ENCODE measurements at places on chromosomes 1 and 21.
A peak's percentile ranks its signal among the peaks of the same experiment; 100 is the strongest.

DNA sequence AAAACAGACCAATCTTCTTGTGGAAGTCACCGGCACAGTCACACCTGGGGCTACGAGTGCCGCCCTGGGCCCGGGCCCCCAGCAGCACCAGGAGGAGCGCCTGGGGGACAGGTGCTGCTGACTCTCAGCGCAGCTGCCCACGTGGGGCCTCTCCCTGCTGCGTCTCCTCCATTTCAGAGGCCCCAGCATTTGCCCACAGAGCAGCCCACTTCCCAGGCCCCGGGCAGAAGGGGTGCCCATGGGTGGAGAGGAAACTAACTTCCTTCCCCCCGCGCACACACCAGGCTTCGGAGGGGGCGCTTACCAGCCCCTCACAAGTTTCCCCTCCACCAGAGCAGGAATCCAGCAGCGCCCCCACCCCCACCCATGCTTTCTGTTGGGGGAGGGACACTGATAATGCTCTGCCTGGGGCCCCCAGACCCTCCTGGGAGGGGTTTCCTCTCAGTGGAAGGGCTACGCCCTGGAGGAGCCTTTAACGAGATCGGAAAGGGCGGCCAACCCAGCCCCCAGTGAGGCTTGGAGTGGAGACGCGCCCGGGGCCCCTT is 440 bp downstream of the TNFRSF25 start:
- DNase-seq: no peak

- no peak for DNase-seq
These were observed 29.1 kb upstream of the CAPZB start for GRCh38 chr1:19514391-19514831.

DNA sequence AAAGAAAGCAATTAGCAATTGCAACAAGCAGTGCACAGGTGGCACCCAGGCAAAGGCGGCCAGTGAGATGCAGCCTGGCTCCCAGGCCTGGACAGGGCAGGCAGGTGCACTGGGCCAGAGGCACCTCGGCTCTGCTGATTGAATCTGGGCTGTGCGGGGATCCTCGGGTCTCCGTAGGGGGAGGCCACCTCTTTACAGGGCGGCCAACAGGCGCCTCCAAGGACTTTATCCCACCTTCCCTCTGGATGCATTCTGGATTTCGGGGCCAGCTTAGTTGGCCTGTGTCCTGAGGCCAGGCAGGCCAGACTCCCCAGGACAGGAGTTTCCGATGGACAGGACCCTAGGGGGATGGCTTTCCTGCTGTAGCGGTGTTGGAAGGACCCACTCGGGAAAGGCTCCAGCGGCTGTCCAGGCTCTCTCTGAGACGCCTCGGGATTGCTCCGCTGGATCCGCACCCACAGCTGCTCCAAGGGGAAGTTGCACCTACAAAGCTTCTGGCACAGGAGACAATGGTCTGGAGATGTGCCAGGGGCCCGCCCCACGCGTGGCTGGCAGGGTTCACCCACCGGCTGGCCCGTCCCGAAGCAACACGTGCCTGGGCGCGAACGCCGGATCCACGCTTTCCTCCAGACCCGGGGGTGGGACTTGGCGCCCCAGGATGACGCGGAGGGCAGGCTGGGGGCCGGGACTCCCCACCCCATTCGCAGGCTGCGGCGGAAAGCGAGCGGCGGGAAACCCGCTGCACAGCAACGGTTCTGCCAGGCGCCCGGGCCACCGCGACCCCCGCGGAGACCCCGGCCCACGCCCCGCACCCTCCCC is 810 bp downstream of the SLC19A1 start:
- peak; percentile 87 for DNase-seq

- peak; percentile 75 for DNase-seq
These were observed 5.1 kb upstream of the CAPN8 start for GRCh38 chr1:223670458-223671159.

DNA sequence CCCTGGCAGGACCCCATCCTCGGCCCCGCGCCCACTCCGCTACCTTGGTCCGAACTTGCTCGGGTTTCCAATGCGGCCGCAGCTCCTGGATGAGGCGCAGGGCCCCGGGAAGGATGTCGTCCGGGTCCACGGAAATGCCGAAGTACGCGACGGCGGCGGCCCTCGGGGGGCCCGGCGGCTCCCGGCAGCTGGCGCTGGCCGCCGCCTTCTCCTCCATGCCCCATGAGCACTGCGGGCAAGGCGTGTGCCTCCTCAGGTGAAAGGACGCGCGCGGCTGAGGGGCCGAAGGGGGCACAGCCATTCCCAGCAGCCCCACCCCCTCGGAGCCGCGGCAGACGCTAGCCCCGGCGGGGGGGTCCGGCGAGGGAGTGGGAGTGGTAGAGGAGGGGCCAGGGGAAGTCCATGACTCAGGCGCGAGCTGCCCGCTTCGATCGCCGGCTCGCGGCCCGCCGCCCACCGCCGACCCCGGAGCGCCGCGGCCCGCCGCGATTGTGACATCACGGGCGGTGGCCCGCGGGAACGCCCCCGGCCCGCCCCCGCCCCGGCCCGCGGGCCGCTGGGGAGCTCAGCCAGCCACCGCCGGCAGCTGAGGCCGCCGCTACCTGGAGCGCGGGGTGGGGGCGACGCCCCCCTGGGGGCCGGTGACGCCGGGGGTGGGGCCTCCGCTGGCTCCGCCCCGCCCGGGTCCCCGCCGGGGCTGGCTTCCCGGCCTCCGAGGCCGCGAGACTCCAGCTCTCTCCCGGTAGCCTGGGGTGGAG is at the start of gene ETNK2:
TSS of gene ETNK2 (minus strand) at position 493 of the 758 bp plus-strand sequence. CDS start at position 301, 192 bp downstream.
- DNase-seq: peak; percentile 95

DNA sequence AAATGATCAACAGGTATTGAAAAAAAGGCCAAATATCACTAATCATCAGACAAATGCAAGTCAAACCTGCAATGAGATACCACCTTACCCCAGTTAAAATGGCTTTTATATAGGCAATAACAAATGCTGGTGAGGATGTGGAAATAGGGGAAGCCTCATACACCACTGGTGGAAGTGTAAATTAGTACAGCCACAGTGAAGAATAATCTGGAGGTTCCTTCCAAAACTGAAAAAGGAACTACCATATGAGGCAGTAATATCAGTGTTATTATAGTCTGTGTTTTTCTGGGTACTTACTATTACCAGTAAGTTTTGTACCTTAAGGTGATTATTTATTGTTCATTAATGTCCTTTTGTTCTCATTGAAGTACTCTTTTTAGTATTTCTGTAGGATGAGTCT is 201.3 kb downstream of the MRPL39 start:
- DNase-seq: no peak

- DNase-seq: no peak
These were observed 4.6 kb downstream of the PEAR1 start for GRCh38 chr1:156898161-156898566.

DNA sequence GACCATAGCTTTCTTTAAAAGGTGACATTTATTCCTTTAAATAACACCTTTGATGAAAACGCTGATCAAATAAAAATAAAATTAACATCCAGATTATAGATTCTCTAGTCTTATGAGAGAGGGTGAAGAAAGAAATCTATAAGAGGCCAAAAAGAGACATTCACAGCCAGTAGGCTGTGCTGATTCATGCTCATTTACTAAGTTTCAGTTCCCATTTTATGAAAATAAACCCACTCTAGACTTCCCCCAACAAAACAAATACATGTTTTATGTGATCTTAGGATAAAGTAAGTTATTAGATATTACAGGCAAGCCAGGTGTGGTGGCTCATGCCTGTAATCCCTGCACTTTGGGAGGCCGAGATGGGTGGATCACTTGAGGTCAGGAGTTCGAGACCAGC is 21.1 kb downstream of the ESRRG start:
- DNase-seq: no peak

- DNase-seq: no peak
These were observed 101.2 kb downstream of the NFIA start for GRCh38 chr1:61183471-61184039.

DNA sequence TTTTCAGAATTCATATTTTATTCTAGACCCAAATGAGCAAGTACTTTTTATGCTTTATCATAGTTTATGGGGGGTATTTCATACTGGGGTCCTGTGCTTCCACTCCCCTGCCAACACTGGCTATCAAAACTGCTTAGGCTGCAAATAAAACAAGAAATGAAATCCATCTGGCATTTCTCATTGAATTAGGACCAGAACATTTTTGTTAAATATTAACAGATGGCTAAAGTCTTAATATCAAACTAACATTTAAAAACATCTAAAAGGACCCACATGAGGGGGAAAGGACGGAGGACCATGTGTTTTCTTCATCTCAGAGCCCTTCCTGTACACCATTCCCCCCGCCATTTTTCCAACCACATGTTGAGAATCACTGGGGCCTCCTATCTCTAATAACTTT is 167.5 kb upstream of the C1orf105 start:
- no peak for DNase-seq

DNA sequence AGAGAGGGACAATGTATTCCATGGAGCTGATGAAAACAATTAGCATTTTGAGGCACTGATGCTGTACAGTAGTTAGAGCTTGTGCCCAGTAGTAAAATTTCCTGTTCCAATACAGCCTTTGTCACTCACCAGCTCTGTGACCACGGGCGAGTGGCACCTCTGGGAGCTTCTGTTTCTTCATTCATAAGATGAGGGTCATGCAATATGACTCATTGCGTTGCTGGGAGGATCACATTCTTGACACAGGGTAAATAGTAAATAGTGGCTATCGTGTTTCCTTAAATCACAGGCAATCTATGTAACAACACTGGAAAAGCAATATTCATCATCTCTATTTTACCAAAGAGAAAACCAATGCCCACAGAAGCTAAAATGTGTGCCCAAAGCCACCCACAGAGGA is 4.5 kb upstream of the LRRC52 start:
- DNase-seq: no peak

- DNase-seq: no peak
These were observed 136.2 kb downstream of the ZC3H11B start for GRCh38 chr1:219476716-219477115.

DNA sequence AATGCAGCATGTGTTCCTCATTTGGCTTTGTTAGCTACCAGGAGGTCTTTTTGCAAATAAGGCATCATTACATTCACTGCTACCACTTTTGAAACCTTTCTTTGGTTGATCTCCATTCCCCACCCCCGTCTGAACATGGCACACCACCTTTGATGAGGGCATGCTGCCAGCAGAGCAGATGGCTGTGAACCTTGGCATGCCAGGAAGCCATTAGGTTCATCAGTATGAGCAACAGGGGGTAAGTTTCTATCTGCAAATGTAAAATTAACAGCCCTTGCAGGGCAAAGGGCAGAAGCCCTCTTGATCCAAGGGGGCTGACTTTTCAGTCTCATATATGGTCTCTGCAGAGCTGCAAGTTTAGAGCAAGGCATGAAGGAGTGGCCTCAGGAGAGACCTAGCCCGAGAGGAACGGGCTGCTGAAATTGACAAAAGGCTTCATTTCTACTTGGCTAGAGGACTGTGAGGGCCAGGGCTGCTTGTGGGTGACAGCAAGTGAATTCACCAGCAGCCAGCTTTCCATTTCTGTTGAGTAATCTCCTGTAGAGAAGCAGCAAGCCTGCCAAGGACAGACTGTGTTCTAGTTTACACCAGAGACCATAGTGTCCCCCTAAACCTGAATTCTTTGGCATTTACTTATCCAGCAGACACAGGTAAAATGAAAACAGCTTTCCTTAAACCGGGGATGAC is 127.9 kb downstream of the ZNF326 start:
- no peak for DNase-seq

- DNase-seq: no peak
These were observed 9.0 kb downstream of the MYOM3 start for GRCh38 chr1:24102961-24103360.

- no peak for DNase-seq
These were observed 26.7 kb upstream of the MYOCOS start for GRCh38 chr1:171595324-171595723.

DNA sequence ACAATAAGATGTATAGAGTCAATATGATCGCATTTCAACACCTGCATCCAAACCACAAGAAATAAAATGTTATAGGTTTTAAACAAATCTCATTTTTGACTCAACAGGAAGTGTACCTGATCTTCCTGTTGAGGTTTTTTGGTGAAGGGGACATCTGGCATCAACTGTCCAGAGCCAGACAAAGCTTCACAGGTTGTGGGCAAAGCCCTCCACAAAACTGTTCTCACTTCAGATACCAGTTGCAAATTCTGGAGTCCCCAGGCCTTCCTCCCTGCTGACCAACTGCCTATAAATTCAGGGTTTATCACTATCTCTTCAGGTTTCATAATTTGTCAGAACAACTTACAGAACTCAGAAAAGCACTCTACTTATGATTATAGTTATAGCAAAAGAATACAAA is 326.1 kb upstream of the CAMK1G start:
- DNase-seq: no peak

DNA sequence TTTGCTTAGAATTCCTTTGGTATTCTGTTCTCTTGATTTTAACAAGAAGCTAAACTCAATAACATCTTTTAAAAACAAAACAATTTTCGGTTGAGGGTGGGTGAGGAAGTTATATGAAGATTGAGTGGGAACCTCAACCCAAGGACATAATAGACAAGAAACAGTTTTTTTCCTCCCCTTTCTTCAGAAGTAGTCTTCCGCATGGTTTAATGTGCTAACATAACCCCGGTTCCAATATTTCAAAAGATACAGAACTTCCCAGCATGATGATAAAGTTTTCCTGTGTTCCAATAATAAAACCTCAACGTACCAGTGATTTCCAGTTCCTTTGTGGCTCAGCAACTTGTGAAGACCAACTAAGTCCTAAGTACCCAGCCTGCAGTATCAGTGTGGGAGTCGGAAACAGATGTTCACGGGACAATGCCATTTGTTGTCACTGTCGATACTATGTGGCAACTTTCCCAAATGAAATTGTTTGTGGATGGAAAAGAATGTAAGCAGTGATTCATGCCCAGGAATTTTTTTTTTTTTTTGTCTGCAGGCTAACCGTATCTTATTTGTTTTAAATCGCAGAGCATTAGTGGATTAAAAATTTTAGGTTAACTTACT is 48.5 kb downstream of the NR5A2 start:
- DNase-seq: no peak

DNA sequence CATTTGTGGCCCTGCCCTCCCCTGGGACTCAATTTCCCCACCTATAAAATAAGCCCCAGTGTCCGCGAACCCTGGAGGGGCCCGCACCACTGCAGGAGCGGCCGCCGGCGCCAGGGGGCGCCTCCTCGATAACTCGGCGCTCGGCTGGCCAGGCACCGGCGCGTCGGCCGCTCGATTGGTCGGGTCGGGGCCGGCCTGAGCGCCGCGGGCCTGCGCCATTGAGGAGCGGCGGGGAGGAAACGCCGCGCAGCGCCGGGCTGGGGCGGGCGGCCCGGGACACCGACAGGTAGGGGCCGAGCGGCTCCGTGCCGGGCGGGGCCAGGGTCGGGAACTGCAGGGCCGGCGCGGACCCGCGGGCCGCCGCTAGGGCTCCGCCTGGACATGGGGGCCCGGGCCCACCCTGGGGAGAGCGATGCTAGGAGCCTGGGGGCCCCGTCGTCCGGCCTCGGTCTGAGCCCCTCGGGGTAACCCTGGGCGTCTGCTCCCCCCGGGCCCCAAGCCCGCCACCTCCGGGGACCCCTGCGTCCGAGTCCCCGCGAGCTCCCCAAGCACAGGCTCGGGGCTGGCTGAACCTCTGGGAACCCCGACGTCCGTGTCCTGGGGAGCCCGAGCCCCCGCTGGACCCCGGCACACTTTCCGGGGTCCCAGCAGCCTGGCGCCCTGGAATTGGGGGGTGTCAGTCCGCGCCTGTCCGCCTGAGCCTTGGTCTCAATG is at the start of gene VPS13D:
TSS of gene VPS13D (plus strand) at position 196 of the 714 bp plus-strand sequence. CDS start 4,237 bp downstream, outside the sequence.
- peak; percentile 97 for DNase-seq

GRCh38 chr1:46425726-46426125 is 31.6 kb downstream of the FAAH start:
- no peak for DNase-seq

GRCh38 chr21:24445517-24445916 is 1161.8 kb downstream of the MRPL39 start:
- DNase-seq: no peak

- DNase-seq: no peak
These were observed 15.7 kb downstream of the NLRP3 start for GRCh38 chr1:247431643-247432042.
